ENCODE measurements at places on chromosomes 7 and 10.

GRCh38 chr7:151917791-151918509, 38.3 kb upstream of the GALNTL5 start:
- no peak for DNase-seq

DNA sequence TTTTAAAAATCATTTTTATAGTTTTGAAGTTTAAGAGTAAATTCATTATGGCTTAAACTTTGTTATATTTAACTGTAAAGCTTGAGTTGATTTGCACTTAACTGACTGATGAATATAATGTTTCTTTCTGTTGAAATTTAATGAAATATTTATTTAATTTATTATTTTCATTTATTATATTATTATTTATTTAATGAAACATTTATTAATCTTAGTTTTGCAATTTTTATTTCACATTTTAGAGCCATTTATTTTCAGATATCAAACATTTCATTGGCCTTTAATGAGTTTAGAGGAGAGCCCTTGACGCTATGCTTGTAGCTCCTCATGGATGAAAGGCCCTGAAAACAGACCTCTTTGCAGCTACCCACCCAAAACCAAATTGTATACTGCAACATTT, 570.0 kb downstream of the LRMDA start:
- no peak for DNase-seq

- DNase-seq = no peak
These were observed 1206.2 kb downstream of the GATA3 start for GRCh38 chr10:9260690-9261089.

DNA sequence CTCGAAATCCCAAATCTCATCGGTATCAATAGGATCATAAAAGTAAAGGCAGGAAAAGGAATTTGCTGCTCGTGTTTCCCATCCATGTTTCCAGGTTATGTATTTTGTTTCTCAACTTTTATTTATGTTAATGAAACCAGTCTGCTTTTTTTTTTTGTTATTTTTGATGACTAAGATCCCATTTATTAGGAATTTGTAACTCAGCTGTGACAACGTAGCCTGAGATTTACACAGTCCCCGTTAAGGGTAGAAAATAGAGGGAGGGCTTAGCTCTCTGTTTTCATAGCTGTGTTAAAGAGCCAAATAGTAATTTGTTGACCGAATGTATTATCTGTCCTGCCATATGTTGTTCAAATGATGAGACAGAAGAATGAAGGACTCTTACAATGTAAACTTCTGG, 164.0 kb downstream of the MGMT start:
- no peak for DNase-seq

GRCh38 chr7:81234896-81235295, 316.0 kb upstream of the SEMA3C start:
- DNase-seq = no peak

- DNase-seq = no peak
These were observed 173.6 kb downstream of the PRKCQ start for GRCh38 chr10:6406220-6407033.

- no peak for DNase-seq
These were observed 13.7 kb upstream of the ZNF777 start for GRCh38 chr7:149474309-149475120.

GRCh38 chr7:158568974-158569857, 18.4 kb downstream of the PTPRN2 start:
- DNase-seq = no peak

- no peak for DNase-seq
These were observed 112.7 kb downstream of the REEP3 start for GRCh38 chr10:63633677-63634487.

Data from NCI-H1105 (cell line).